Esophagus mucosa (tissue), 1 donor: ENCODE measurements at places on chromosomes 5 and 9. TPM values are rescaled to one million over a fixed set of nuclear protein-coding genes. Genes with fewer than 3 reads are reported as not detected.
A peak's percentile ranks its signal among the peaks of the same experiment; 100 is the strongest.

DNA sequence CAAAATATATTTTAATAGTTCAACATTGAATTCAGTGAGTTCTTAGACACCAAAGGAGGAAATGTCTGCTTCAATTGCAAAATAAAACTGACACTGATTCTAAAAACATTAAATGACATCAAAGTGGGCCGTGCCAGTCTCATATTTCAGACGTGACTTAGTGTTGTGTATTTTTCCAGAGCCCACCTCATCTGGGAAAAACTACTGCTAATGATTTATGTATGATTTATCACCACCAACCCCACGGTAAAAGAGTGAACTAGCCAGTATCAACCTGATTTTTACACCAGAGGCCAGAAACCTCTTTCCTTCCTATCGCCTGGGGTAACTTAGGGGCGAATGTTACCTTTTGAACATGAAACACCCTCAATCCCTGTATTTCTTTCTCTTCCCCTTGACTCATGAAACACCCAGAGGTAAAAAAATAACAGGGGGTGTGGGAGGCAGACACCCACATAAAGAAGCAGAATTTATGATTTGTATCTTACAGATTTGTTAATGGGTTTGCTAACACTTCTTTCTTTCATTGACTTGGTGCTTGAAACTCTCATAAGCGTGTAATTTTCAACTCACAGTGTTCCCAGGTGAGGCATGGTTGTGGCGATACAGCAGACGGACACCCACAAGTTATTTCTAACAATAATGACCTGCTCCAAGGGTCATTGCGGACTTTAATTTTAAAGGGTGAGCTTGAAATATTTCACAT, 56.4 kb upstream of the FANCC start:
- no peak for ATAC-seq

DNA sequence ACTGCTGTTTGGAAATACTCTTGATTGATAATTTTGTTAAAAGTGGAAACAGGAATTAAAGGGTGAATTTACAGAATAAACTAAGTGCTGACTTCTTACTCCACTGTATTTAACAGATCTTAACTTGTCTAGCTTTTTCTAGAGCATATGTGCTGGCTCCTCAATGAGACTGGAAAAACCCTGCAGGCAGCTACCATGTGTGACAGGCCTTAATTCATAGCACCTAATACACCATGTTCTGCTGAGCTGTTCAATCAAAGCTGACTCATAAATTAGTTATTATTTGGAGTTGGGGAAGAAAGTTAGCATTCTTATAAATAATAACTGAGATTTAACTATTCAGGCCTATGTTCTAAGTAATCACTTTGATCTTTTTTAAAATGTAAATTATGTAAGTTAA, 29.4 kb downstream of the CTNNAL1 start:
- peak; percentile 82 for ATAC-seq

Gene CXCL14
- total RNA-seq = 179 TPM

DNA sequence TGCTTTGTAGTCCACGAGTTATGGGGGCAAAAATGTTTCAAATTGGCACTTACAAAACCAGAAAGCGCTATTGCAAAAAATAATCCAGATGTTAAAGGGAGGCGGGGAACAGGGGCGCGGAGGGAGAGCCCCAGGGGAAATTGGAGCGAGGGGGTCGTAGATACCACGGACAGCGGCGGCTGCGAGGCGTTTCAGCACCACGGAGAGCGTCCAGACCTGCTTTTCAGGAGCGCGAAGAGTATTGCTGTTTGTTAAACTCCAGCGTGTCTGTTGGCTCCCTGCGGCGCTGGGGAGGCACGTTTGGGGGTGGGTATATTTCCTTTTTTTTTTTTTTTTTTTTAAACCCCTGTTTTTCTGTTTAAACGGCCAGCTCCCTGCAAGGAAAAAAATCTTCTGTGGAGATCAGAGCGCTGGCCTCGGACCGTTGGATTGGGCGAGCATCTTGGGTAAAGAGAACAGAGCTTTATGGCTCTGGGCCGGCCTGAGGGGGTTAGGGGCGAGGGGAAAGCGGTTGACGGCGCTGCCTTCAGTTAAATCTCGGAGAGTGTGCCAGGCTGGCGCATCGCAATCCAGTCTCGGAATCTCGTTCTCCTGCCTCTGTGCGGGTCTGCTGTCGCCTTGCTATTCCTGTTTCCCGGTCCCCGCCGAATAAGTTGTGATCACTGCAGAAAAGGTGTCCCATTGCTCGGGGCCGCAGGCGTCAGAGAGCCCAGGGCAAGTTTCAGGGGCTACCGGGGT, at the start of gene GLRA1:
GLRA1 (minus strand) TSS at position 288 of the 738 bp plus-strand sequence. CDS start 302 bp downstream, outside the sequence.
- peak; percentile 44 for ATAC-seq

GRCh38 chr9:107862323-107862722, 372.8 kb upstream of the KLF4 start:
- no peak for ATAC-seq

- no peak for ATAC-seq
Measured at GRCh38 chr5:57164124-57164523, 9.7 kb upstream of the GPBP1 start.

Gene TAF1L
- total RNA-seq = not detected

Gene WDR41
- 44.8 TPM for total RNA-seq

GRCh38 chr5:176846335-176847140, 36.2 kb downstream of the UNC5A start:
- ATAC-seq = no peak

DNA sequence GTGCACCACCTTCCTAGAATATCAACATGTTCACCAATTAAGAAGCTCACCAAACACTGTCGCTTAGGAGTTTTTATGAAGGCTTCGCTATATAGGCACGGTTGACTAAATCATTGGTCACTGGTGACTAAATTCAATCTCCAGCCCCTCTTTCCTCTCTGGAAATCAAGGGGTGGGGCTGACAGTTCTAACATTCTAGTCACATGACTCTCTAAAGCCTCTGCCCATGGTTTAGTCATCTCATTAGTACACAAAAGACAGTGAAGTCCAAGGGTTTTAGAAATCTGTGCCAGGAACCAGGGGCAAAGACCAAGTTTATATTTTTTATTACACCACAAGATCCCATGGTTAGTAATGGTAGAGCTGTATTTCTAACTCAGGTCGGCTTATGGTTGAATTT, 243.2 kb downstream of the ELAVL2 start:
- peak; percentile 67 for ATAC-seq

- no peak for ATAC-seq
Measured at GRCh38 chr5:149576021-149576420, 5.3 kb upstream of the ARHGEF37 start.

DNA sequence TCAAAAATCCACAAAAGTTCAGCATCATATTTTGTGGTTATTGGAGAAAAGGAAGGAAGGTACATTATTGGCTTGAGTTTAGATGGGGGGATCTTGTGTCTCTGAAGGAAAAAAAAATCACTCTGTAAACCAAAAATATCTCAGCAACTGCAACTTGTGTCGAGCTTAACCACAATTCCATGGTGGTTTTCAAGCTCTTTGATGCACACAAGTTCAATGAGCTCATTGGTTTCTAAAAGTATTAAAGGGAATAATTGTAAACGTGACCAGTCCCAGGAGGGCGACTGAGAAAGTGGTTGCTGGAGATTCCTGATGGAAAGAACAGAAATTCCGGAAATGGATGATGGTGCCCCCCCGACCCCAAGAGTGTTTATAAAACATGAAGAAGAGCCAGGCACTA, 173.8 kb downstream of the PSAT1 start:
- no peak for ATAC-seq

Gene SPAG8
- total RNA-seq = 0.20 TPM

Gene KIF24
- 2.0 TPM for total RNA-seq

- no peak for ATAC-seq
Measured at GRCh38 chr5:39302472-39302871, 61.8 kb downstream of the C9 start.

- ATAC-seq = no peak
Measured at GRCh38 chr9:76733096-76733495, 31.1 kb upstream of the PCA3 start.

DNA sequence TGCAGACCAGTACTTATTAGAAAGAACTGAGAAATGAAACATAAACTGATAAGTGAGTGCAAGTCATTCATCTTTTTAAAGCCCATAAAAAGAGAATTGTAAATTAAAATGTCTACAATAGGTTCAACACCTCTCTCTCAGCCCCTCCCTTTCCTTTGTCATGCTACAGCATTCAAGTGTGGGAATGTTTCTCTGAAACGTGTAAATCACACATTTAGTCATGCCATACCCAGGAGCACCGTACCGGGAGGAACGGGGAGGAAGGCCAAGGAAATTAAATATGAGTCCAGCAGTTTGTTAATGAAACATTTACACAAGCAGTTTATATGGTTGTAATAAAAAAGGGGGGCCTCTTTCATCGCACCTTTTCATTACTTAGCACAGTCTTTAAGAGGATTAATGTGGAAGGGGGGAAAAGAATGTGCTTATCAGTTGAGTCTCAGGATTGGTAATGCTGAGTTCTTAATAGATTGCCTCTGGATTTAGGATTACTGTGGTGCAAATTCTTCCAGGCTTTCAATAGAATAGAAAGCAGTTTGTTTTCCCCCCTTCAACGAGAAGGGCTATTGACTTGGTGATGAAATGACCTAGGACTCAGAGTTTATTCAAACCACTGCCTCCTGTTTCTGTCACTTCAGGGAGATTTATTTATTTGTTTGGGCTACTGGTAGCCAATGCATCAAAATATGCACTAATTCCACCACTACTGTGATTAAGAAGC, 176.0 kb upstream of the ZNF608 start:
- ATAC-seq = no peak
